ENCODE measurements at places on chromosomes 3 and 15.

DNA sequence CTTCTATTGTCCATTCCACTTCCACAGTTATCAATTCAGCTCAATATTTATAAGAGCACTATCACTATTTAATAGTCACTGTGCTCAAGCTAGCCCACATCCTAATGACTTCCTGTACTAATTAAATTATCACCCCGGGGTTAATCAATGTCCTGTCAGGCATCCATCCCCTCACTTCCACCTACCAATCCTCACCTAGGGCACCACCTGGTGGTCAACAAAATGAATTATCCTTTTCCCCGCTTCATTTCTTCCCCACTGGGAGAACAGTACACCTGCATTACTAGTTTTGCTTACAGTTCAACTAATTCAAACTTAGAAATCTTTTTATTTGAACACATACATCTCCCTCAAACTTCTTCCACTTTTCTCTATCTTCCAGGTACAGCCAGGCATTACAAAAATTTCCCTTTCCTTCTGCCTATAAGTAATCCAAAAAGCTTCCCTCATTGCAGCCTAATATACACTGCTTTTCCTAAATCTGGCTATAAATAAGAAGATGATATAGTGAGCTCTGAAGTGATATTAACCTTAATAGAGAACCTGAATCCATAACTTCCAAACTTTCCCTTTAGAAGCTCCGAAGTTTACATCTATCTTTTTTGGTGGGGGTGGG is 68.5 kb downstream of the TMCC1 start:
- peak; percentile 18 for DNase-seq

DNA sequence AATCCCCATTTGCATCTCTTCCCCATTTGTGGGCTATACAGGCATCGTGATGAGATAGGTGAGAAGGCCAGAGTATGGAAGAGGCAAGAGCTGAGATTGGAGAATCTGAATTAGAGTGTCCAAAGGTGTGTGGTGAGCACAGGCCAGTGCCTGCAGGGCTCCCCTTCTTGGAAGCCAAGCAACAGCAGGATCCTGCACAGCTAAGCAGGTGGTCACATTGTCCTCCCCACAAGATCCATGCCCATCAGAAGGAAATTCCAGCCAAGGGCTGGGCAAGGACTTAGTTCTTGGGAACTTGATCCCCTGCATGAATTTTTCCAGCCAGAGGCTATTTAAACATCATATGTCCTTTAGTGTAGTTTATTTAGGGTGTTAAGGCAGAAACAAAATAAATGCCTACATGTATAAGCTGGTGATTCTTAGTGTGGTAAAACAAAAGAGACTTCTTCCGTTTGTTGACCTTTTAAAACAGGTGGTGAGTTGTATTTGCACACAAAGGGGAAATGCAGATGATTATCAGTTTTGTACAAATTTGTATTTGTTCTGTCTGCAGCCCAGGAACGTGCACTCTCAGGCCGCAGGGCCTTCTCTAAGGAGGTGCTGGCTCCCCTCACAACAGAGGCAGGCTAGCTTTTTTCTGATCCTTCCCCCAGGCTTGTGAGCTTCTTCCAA is 110.2 kb downstream of the PLCL2 start:
- no peak for DNase-seq

- no peak for DNase-seq
These were observed 1.5 kb upstream of the PLXNB1 start for GRCh38 chr3:48431224-48432029.

GRCh38 chr3:168325684-168326083 is 230.0 kb upstream of the GOLIM4 start:
- DNase-seq, result no peak

DNA sequence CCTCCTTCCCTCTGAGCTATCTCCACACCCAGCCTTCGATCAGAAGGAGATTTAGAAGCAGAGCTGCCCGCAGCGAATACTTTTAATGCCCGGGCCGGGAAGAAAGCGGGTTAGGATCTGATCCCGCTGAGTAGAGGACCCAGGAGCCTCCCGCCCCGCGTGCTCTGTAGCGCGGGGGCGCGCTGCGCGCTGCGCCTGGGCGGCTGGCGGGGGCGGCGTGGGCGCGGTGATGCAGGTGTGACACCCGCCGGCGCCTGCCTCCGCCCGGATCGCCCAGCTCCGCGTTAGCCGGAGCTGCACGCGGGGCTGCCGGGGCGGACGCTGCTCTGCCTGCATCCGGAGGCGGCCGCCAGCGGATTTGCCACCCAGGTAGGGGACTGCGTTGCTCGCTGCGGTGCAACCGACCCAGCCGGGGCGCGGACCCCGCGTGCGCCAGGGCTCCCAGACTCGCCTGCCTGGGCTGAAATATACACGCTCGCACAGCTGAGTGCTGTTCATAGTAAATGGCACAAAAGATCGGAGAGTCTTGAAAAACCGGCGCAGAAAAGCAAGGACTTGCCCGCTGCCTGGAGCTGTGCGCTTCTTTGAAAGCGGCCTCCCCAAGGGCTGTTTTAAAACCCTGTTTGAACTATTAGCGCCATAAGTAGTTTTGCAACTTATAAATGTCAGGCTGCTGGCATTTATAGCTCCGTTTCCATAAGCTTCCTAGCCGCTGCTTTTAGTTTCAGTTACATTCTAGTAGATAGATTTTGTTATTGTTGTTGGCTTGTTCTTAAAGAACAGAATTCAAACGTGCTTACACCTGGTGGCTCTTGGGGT is at the start of gene SV2B:
SV2B (plus strand) TSS at position 263 of the 819 bp plus-strand sequence. CDS start 126,007 bp downstream, outside the sequence.
- DNase-seq, result no peak

- DNase-seq, result no peak
These were observed 57.9 kb downstream of the EPHB1 start for GRCh38 chr3:134852893-134853351.

DNA sequence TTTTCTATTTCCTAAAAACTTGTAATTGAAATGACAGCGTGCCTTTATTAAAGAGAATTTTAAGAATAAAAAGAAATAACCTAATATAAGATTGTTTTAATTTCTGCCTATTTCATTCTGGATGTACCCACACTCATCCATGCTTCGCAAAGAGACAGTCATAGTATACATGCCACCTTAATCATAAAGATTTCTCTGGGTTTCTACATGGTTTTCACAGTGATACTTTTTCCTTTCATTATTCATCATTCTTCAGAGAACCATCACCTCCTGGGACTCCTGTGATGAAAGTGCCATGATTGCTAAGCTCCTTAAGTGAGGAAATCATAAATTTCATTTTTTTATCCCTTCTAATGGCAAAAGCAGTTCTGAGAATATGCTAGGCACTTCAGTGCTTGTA is 4.3 kb upstream of the CCR8 start:
- no peak for DNase-seq

DNA sequence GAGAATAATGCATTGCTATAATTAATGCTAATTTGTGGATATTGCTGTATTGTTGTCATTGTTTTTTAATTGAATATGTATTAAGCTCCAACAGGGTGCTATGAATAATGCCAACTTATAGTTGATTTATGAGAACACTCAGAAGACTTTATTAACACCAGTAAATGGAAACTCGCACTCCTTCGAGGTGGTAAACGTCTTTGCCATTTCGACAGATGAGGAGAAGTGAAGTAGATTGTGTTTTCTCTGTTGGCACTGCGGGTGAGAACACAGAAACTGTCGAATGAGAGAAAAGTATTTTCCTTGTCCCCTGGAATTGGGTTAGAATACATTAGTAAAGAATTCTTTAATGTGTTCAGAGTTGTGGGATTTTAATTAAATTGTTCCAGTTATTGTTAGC is 354.5 kb downstream of the LPP start:
- DNase-seq, result no peak

DNA sequence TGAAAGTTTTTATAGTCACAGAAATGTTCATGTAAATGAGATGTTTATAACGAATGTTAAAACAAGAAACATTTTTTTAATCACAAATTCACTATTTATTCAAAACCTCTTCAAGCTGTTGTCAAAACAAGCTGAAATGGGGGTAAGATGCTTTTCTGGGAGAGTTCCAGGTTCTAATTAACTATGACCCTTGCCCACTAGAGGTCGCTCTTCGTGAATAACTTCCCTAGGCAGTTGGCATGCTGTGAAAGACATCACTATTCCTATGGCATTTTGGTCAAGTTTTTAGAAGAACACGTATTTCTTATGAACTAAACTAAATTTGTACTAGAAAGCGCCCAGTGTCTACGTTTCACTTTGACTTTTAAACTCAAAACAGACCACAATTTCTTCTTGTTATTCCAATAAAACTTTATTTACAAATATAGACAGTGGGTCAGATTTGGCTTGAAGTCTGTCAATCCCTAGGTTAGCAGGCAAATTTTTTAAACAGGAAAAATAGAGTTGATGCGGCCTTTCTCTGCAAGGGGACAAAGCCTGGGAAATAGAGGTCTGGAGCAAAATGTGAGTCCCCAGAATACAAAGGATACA is 62.8 kb upstream of the CMTM8 start:
- peak; percentile 6 for DNase-seq

- no peak for DNase-seq
These were observed 743 bp upstream of the DAZL start for GRCh38 chr3:16605966-16606365.

DNA sequence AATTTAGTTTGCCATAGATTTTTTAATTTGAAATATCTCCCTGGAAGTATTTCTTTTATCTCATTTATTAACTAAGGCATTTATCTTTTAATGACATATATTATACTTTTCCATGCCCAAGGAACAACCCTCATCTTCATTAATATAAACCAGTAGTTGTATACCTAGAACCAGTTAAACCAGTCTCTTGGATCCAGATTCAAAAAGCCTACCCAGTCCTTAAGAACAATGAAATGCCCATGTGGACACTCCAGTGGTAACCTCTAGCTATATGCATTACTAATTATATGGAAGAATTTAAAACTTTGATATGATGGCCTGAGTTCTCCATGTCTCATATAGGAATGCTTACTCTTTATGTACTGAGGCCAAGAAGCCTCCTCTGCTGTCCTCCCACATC is 4.8 kb downstream of the SIDT1 start:
- no peak for DNase-seq

Measured in NCI-H2107 (cell line).